ENCODE measurements at places on chromosomes 2 and 18.
A peak's percentile ranks its signal among the peaks of the same experiment; 100 is the strongest.

DNA sequence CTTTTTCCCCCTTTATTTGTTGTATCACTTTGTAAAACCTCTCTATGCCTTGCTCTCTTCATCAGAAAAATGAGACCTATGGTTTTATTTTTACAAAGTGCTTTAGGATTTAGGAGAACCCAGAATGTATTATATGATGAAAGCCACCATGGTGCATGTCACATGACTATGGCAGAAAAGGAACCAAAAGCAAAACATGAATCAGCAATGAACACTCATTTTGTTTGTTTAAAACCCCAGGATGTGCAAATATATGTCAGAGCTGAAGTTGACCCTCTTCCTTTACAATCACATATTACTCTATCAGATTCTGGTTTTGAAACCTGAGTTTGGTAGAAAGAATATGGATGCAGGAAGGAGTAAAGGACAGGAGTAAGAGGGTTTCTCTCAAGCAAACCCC lies 70.0 kb downstream of the FIGN start:
- DNase-seq = no peak

GRCh38 chr2:5368263-5368662 lies 323.9 kb upstream of the SOX11 start:
- no peak for DNase-seq

DNA sequence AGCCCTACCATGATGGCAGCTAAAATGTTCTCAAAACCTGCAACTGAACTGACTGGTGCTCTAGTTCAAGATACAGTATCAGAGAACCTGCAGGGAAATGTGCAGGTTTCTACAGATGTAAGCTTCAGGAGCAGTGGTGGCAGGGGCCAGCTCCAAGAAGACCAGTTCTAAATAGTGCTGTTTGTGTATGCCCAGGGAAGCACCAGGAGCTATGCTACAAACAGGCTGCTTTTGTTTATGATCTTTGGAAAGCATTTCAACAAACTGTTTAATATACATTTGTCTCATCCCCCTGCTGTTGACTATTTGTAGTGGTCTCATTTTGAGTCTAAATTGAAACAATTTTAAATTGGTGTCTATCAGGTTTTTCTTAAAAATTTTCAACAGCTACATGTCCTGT lies 20.7 kb downstream of the FZD5 start:
- no peak for DNase-seq

DNA sequence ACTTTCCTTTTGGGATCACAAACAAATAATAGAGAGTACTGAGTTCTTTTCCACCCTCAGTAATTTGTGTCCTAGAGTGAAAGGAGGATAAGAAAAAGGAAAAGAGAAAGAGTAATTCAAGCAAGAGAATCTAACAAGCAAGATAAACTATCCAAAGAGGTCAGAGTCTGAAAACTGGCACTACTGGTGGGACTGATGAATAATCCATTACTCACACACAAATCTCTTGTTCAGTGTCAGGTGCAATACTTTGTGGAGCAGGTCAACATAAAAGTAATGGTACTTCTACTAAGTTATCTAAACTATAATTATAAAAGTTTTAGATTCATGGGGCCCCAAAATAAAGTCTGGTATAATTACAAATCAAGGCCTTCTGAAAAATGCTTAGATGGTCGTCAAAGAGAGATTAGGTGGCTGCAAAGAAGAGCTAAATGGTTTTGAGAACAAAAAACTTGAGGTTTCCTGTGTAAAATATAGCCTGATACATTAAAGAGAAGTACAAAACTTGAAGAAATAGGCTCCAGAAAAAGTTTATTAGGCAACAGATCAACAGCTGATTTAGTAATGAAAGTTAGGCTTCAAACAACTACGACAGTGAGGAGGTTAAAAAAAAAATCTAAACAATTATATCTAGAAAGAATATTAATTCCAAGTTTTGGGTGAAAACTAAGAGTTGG lies 109.4 kb downstream of the BAZ2B start:
- no peak for DNase-seq

GRCh38 chr2:132252191-132252893 lies 90.6 kb upstream of the ANKRD30BL start:
- DNase-seq = no peak

- no peak for DNase-seq
Observed at GRCh38 chr18:44502221-44502620, 178.5 kb upstream of the SETBP1 start.

- no peak for DNase-seq
Observed at GRCh38 chr2:48915227-48915626, 159.7 kb upstream of the LHCGR start.

DNA sequence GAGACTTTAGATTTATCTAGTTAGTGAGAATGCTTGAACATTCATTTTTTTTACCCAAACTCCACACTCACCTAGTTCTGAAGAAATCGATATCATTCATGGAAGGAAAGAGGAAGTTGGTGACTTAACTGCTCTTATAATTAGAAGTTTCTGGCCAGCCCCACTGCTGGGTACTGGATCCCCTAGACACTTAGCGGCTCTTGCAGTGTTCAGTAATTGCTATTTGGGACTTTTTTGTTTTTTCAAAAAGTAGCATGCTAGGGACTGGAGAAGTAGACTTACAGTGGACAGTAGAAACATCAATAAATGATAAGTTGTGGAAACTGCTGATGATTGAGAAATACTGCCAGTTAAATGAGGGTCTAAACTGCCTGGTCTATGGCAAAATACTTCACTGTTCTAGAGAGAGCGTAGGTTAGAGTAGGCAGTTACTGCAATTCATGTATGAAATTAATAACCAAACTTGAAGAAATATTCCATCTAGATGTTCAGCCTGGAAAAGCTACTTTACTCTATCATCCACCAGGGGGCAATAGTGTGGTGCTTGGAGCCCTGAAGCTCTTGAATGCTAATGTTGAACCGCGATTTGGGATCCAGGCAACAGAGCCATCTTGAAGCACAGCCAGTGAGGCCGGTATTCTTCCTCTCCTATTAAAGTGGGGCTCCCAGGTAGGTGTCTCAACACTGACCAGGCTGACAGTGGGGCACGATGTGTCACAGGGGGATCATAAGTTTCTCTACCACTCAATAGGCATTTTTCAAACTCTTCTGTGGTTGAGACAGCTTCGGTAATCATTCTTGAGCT lies 146.1 kb upstream of the SESTD1 start:
- DNase-seq = peak; percentile 43

GRCh38 chr2:146978577-146979555 lies 866.0 kb upstream of the ACVR2A start:
- DNase-seq = no peak

- DNase-seq = peak; percentile 81
Observed at GRCh38 chr2:25323042-25323514, 18.6 kb downstream of the DNMT3A start.

DNA sequence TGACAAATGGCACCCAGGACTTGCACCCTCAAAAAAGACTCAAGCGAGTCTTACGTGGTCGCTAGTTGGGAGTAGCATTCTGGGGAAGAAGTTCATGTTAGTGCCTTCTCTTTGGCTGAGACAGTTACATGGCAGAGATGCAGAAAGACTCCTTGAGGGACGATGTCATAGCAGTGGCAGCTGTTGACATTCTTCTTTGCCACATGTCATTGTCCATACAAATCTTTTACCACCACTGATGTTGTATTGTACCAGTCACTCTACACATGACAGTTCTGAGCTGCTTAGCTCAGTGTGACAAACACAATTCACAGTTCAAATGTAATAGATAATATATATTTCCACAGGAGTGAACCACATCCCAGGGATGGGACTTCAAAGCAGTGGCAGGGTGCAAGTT lies 197.1 kb downstream of the TCF4 start:
- DNase-seq = no peak

- no peak for DNase-seq
Observed at GRCh38 chr2:198587741-198588140, 783.3 kb downstream of the PLCL1 start.

- DNase-seq = peak; percentile 85
Observed at GRCh38 chr18:3449512-3450011, 410 bp upstream of the TGIF1 start.

DNA sequence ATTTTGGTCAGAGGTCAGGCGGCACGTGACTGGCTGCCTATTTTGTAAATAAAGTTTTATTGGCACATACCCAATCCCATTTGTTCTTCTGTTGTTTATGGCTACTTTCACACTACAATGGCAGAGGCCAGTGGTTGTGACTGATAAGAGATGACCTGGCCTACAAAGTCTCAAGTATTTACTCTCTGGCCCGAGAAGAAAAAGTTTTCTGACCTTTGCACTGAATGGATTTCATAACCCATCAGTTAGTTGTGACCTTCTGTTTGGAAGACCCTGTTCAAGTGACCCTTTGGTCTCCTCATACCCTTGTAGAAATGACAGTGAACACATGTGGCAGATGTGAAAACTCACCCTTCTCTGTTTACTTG lies 121.4 kb upstream of the MGAT5 start:
- DNase-seq = no peak

DNA sequence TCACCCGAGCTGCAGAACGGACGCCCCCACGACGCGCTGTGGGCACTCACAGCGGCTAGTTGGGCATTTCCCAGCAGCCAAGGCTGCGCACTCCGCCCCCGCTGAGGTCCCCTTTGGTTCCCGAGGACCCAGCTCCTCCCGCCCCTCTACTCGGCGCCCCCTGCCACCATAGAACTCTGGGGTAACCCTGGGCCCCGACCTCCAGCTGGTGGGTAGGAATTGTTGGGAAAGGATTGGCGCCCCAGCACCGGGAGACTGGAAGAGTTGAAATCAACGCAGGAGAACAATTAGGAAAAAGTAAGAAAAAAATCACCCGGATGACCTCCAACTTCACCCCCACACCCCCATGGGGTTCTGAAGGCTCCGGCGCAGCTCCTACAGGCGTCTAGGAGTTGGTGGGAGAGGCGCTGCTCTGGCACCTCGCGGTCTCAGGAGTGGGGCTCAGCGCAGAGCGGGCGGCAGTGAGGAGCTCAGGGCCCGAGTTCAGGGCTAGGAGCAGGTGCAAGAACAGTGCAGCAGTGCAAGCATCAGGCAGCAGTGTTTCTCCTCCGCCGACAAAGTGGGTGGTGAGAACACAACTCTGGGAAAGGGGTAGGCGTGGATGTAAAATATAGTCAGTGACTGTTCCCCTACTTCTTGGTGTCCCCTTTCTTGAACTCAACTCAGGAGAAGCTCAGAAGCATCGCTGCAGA lies 14.0 kb downstream of the POU3F3 start:
- no peak for DNase-seq

- DNase-seq = no peak
Observed at GRCh38 chr2:105882341-105882740, 137.6 kb downstream of the NCK2 start.

GRCh38 chr2:75523313-75524275 lies 37.1 kb downstream of the EVA1A start:
- DNase-seq = peak; percentile 16

DNA sequence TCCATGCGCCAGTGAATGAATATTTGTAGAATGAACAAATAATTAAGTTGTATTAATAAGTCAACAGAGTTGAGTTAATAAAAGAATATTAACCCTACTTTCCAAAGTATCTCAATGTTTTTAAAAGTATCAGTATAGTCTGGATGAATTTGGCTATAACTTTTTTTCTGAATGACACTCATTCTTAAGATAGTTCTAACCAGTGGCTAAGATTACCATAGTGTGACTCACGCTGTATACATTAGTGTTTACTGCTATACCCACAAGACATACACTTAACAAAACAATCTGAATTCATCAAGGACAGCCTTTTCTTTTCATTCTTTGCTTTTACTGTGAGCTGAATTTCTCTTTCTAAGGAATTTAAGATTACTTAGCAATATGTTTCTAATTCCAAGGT lies 77.0 kb upstream of the PDE1A start:
- no peak for DNase-seq

GRCh38 chr2:222799262-222799918 lies 61.4 kb upstream of the ACSL3 start:
- no peak for DNase-seq

GRCh38 chr2:2870106-2870505 lies 507.5 kb downstream of the EIPR1 start:
- no peak for DNase-seq
